ENCODE measurements at places on chromosomes 7 and 10. TPM values are rescaled to one million over a fixed set of nuclear protein-coding genes. Genes with fewer than 3 reads are reported as not detected.

DNA sequence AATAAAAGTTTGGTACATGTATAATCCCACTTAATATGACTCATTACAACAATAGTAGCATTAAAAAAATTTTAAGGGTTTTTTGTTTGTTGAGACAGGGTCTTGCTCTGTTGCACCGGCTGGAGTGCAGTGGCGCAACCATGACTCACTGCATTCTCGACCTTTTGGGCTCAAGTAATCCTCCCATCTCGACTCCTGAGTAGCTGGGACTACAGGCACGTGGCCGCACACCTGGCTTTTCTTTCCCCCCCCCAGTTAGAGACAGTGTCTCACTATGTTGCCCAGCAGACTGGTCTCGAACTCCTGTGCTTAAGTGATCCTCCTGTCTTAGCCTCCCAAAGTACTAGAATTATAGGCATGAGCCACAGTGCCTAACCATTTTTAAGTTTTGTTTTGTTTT is 40.7 kb downstream of the KMT2C start:
- DNase-seq = no peak

The PCGF5 gene
- total RNA-seq = 4.8 TPM

DNA sequence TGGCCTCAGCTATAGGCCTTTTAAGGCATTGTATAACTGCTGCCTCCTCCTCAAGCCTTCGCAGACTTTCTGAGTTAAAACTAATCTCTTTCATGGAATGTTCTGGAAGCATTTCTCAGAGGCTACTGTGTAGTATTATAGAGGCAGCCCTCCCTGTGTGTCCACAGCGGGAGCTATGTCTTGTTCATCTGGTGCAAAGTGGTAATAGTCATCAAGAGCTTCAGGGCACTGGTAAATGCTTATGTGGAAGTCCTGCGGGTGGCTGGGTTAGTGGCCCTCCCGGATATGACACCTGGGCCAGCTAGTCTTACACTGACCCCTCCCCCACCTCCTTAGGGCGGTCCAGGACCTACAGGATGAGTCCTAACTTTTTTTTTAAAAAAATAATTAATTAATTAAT is 2.2 kb upstream of the ABHD11 start:
- peak; percentile 48 for DNase-seq

The GPR15LG gene
- total RNA-seq = not detected

DNA sequence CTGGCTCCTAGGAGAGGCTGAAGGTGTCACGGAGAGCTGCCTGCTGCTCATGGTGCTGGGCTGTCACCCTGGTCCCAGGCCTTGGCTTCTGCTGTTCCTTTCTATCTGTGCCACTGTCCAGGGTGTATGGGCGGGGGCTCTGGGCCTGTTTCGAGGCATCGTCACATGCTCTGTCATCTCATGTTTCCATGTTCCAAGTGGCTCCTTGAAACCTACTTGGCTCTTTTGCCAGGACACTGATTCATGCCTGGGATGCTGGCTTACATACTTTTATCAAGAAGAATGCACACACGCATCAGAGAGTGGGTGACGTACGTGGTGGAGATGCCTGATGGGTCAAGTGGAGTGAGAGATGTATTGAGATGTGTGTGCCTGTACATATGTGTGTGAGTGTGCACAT is 50.9 kb downstream of the ADCY1 start:
- DNase-seq = no peak

DNA sequence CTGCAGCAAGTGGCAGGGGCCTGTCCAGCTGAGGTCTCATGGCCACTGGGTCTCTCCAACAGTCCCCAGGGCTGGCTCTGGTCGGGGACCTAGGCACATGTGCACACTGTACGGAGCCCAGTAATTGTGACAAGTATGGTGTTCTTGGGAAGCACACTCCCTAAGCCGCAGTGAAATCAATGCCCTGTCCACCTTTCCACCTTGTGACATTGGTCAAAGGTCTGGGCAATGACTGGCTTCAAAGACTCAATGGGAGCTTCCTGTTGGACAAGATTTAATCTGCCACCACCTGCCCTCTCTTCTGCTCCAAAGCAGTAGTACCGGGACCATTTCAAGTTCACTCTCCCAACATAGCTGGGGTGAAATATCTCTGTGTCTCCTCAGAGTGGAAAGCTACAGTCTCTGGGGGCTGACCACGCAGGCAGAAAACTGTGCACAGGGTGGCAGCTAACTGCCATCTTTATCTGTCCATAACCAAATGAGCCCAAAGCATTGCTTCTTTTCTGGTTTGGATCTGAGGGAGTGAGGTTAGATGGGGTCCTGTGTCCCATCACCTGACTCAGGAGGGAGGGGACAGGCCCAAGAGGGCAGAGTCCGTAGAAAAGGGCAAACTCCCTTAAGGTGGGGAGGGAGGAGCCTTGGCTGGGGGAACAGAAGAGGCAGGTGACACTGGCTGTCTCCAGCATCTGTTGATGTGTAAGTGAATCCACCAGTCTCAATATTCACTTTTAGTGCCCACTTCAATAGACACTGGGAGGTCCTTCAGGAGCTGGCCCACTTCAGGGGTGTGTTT is 307.7 kb downstream of the TNS3 start:
- no peak for DNase-seq

The DGKB gene
- total RNA-seq = 0.52 TPM

The MALSU1 gene
- total RNA-seq = 100 TPM

GRCh38 chr7:29115753-29116152 is 30.6 kb downstream of the CPVL start:
- DNase-seq = no peak

DNA sequence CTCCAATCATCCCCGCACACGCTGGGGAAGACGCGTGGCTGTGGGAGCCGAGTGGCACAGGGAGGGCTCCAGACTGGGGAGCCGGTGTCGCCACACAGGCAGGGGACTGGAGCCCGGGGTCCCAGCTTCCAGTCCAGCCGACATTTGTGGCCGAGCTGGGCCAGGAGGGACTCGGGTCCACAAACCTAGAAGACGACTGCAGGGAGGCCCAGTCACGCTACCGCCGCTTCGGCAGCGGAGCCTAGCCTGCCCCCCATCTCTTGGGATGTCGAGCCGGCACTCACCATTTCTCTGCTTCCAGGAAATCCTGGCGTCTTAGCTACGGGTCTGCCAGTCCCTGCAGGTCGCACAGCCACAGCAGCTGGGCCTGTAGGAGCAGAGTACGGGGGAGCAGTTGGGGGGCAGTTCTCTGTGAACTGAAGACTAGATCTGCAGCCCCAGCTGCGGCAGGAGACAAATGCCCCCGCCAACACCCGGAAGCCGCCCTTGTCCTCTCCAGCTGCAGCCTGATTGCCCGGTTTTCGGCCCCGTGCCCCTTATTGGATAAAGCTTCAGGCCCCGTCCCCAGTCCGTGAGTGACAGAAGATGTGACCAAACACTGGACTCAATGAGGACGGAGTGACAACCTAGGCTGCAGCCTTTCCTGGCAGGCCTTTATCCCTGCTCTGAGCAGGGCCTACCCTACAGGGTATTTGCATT is 270.7 kb downstream of the ZNF33B start:
- DNase-seq = no peak

The ZNF789 gene
- total RNA-seq = 14.9 TPM

The LIPK gene
- not detected for total RNA-seq

- peak; percentile 89 for DNase-seq
These were observed 112.0 kb downstream of the NEURL1 start for GRCh38 chr10:103605359-103606096.

- DNase-seq = no peak
These were observed 42.6 kb downstream of the ALOX5 start for GRCh38 chr10:45416603-45417002.

The HOXA4 gene
- not detected for total RNA-seq

- no peak for DNase-seq
These were observed 114.7 kb downstream of the EBF3 start for GRCh38 chr10:129849452-129849750.

DNA sequence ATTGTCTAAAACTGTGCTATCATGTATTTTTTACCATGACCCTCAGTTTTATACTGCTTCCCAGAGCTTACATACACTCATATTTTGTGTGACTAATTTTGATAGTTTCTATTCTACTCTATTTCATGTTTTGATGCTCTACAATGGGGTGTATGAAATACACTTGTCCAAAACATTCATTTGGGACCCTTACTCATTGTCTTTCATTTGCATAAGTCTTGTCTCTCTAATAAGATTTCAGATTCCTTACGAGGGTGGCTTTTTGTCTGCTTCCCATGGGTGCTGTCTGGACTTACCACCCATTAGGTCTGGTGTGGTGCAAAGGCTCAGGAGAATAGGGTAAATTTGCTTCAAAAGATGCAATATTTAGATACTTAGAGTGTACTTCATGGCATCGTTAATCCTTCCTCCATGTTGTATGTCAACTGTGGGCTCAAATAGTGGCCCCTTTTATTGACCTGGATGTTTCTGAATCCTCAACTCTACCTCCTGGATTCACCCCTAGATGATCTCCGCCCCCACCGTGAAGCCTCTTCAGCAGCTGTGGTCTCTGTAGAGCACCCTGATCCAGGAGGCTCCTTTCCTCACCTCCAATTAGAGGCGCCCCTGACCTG is 3.6 kb upstream of the GIMAP5 start:
- DNase-seq = no peak

DNA sequence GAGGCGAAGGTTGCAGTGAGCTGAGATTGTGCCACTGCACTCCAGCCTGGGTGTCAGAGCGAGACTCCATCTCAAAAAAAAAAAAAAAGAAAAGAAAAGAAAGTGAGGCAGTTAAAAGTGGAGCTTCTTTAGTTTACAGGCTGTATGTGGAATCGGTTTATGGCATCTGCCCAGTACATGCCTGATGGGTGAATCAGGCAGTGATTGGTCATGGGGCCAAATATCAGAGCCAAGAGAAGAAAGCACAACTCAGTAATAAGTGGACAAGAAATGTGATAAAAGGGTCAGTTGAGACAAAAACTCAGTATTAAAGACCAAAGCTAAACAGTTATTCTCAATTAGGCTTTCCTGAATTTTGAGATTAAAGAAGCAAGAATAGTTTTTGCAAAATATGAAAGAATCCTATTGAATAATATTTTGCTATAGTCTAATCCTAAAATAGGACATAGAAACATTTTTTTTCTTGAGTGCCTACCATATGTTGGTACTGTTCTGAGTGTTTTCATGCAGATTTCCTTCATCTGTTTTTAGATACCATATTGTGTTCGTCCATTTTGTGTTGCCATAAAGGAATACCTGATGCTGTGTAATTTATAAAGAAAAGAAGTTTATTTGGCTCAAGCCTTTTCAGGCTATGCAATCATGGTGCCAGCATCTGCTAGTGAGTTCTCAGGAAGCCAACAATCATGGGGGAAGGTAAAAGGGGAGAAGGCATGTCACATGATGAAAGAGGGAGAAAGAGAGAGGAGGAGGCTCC is 14.4 kb downstream of the CDC14C start:
- no peak for DNase-seq

DNA sequence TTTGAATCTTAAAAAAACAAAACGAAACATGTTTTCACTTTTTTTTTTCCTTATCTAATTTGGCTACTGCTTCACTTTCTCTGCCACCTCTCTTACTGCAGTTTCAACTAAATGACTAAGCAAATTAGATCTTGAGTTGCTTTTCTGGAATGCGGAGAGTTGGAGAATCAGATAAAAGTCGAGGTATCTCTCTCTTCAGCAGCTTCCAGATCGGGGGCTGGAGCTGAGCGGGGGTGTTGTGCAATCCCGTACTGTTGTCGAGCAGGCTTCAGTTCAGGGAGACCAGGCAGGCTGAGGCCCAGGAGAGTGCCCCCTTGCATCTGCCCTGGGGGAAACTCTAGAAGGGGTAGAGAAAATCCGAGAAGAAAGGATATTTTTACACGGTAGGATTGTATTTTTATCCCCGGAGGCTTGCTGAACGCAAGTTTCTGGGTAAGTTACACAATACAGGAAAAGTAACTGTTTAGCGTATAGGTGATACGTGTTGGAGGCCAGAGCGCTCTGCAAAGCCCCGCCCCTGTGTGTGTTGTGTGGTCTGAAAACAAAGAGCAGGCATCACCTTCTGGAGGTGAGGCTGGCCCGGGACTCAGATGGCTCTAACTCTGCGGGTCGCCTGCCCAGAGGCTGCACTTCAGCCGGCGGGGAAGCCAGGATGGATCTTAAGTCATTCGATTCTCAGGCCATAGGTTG is 116.6 kb downstream of the KLF6 start:
- DNase-seq = peak; percentile 84

DNA sequence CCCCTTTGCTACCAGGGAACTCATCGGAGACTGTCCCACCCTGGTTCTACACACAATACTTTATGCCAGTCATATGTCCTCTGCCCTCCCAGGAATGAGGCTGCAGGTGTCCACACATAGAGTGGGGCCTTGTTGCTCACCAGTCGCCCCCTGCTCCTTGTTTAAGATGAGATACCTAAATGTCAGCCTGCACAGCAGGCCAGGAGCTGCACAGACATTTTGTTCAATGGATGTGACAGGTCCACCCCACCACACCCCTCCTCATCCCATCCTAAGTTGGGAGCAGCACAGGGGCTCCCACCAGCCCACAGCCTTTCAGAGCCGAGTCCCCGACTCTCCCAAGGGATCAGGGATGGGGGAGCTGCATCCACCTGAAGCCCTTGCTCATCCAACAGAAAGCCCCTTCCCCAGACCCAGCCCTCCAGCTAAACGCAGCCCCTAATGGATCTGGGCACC is 6.2 kb upstream of the GRID1 start:
- DNase-seq = no peak

GRCh38 chr7:33184828-33185227 is 55.5 kb downstream of the BBS9 start:
- DNase-seq = no peak

DNA sequence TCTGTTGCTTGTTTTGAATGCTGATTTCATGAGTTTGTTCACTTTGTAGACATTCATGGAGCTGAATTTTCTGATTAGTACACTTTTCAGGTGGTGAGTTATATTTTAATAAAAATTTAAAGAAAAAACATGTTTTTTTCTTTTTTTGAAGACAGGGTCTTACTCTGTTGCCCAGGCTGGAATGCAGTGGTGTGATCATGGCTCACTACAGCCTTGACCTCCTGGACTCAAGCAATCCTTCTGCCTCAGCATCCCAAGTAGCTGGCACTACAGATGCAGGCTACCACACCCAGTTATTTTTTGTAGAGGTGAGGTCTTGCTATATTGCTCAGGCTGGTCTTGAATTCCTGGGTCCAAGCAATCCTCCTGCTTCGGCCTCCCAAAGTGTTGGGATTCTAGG is 23.7 kb downstream of the PDZD8 start:
- no peak for DNase-seq

GRCh38 chr10:77806511-77807157 is 119.9 kb downstream of the DLG5 start:
- no peak for DNase-seq

- no peak for DNase-seq
These were observed 250.9 kb downstream of the TWIST1 start for GRCh38 chr7:18866359-18867036.

The URGCP gene
- total RNA-seq = 16.2 TPM

The MYOZ1 gene
- total RNA-seq = 2.8 TPM

The INHBA gene
- total RNA-seq = 0.07 TPM

The LRRTM3 gene
- 0.33 TPM for total RNA-seq

- DNase-seq = no peak
These were observed 68.9 kb downstream of the C10orf143 start for GRCh38 chr10:130041451-130042371.

GRCh38 chr10:50469288-50469687 is 154.5 kb downstream of the SGMS1 start:
- DNase-seq = no peak

DNA sequence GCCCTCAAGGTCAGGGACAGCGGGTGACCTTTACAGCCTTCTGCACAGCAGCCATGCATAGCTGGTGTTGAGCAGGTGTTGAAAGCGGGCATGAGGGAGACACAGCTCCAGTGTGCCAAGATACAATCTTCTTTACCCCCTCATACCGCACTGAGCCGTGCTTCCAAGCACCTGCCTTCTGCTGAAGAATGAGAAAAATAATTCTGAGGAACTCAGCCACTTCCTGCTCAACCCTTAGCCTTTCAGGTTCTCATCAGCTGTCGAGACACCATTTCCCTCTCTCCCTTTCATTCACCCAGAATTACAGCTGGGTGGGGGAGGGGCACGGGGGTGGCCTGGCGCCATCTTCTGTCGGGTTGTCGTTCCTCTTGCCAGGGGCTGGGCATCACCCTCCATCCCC is 58.6 kb downstream of the COL13A1 start:
- DNase-seq = no peak
